ENCODE measurements at places on chromosomes 5 and 9. TPM values are rescaled to one million over a fixed set of nuclear protein-coding genes. Genes with fewer than 3 reads are reported as not detected.

Gene NUTM2G
- total RNA-seq = not detected

Gene CBY3
- total RNA-seq = not detected

Gene PHAX
- total RNA-seq = 60.3 TPM

Gene MAN1B1
- 176 TPM for total RNA-seq

Gene NUTM2F
- not detected for total RNA-seq

Gene SLC6A19
- not detected for total RNA-seq

Gene PCDHB15
- 0.28 TPM for total RNA-seq

Data from smooth muscle cell of the umbilical artery (primary cell).